Sciatic nerve (tissue), 2 donors: ENCODE measurements at places on chromosomes 3 and 15. TPM values are rescaled to one million over a fixed set of nuclear protein-coding genes. Genes with fewer than 3 reads are reported as not detected.

PCLAF gene
- not detected for total RNA-seq

TADA3 gene
- total RNA-seq = 43.1 TPM

IL12A gene
- 0.53 TPM for total RNA-seq

APOD gene
- total RNA-seq = 6,445 TPM

TEX55 gene
- not detected for total RNA-seq

CHRNA7 gene
- total RNA-seq = 1.5 TPM

SLC2A2 gene
- total RNA-seq = not detected

SMCO1 gene
- total RNA-seq = not detected

ABHD14A gene
- 15.9 TPM for total RNA-seq

LIPH gene
- total RNA-seq = 0.27 TPM
